GM23338 (cell line): ENCODE measurements at places on chromosomes 3 and 15. TPM values are rescaled to one million over a fixed set of nuclear protein-coding genes. Genes with fewer than 3 reads are reported as not detected.

GRCh38 chr3:134618478-134619300, 32.1 kb downstream of the KY start:
- H3K27ac ChIP-seq, result no peak overlapping the region
- H3K36me3 ChIP-seq, result no peaks in the 10 kb centered on the region
- no peak overlapping the region for H3K4me3 ChIP-seq
- DNase-seq, result no peak

DNA sequence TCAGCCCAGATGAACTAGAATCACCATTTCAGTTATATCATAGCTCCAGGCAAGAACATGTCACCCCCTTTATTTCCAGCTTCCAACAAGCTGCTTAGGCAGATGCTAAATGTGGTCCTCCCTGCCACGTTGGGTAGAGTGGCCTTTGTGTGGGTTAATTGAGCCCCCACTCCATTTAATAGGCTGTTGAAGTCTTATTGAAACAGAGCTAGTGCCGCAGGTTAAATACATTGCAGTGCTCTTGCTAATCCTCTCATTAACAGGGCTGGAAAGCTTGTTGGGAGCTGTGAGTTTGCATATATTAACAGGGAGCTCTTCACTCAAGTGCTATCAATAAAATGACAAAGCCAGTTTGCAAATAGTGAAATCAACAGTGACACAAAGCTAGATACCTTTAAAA, 248.4 kb upstream of the CMC1 start:
- no peaks in the 10 kb centered on the region for H3K36me3 ChIP-seq
- H3K27ac ChIP-seq, result no peak overlapping the region

DNA sequence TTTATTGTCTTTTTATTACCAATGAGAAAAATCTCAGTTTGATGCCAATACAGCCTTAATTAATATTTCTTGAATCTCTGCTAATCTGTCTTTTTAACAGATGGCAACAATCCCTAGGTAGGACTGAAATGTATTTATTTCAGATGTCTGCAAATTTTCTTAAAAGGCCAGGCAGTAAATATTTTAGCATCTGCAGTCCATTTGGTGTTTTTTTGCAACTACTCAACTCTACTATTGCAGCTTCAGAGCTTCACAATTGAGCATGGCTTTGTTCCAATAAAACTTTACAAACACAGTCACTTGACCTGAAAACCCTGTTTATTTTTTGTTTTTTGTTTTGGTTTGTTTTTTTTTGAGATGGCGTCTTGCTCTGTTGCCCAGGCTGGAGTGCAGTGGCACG, 82.7 kb downstream of the RARB start:
- H3K27me3 ChIP-seq, result no peaks in the 10 kb centered on the region
- H3K27ac ChIP-seq, result no peak overlapping the region
- H3K4me1 ChIP-seq, result no peaks in the 10 kb centered on the region

- peaks cover 6% of the 10 kb centered on the region; the same call in 1 of the 2 replicates for H3K27me3 ChIP-seq
- no peak for DNase-seq
Observed at GRCh38 chr15:73050561-73051295, 1.5 kb upstream of the NEO1 start.

- H3K4me1 ChIP-seq, result peaks cover 30% of the 10 kb centered on the region
- no peaks in the 10 kb centered on the region for H3K27me3 ChIP-seq
- peak within 1 kb of the TSS; percentile 71 for H3K4me3 ChIP-seq
Observed at GRCh38 chr15:39919748-39920509, at the start of gene GPR176. Gene GPR176, minus strand, starts transcription at chr15:39920266. Its CDS starts 240 bp downstream, at chr15:39920026.

GRCh38 chr3:13538520-13539291, 10.2 kb upstream of the FBLN2 start:
- DNase-seq, result peak; percentile 43
- H3K4me1 ChIP-seq, result peaks cover 9% of the 10 kb centered on the region; the same call in 1 of the 2 replicates
- no peak overlapping the region for H3K27ac ChIP-seq
- H3K4me3 ChIP-seq, result no peak overlapping the region
- no peaks in the 10 kb centered on the region for H3K27me3 ChIP-seq

GRCh38 chr3:57066471-57066870, 6.0 kb downstream of the SPATA12 start:
- no peak overlapping the region for H3K27ac ChIP-seq
- no peak for DNase-seq
- peaks cover 15% of the 10 kb centered on the region for H3K4me1 ChIP-seq
- no peaks in the 10 kb centered on the region for H3K27me3 ChIP-seq
- no peaks in the 10 kb centered on the region for H3K36me3 ChIP-seq

TM4SF4 gene
- not detected in 2 replicates for total RNA-seq

TMF1 gene
- 10.4 and 15.8 TPM in 2 replicates for total RNA-seq
